ENCODE measurements at places on chromosomes 7 and 10.
A peak's percentile ranks its signal among the peaks of the same experiment; 100 is the strongest.

DNA sequence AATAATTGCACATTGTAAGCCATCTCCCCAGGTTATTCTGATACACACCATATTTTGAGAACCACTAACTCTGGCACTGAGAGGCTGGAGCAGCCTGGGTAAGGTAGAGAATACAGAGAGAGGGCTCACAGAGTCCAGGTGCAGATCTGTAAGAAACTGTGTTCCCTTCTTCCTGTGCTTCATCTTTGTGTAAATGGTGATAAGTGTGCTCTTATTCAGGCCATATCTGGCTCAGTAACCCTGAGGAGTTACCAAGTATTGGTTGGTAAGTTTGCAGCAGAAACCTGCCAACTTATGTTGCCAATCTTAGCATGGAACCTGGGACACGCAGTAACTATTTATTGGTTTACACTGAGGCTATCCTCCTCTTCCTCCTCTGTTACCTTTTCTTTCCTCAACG lies 16.2 kb upstream of the ICA1 start:
- DNase-seq: no peak

DNA sequence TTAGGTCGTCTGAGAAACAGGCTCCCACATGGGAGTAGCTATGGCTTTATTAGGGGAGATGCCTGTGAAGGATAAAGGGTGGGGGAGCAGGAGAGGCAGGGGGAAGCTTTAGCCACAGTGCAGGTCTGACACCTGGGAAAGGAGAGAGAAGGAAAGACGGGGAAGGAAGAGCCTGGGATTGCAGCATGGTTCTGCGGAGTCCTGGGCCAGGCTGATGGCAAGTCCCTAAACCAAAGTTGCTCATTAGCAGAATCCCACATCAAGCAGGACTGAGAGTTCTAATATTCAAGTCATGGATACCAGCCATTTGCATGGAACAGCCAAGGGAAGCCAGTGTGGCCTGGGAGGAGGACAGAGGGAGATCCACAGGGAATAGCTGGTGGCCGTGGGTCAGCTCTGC lies 414.8 kb downstream of the RPS24 start:
- DNase-seq: no peak

DNA sequence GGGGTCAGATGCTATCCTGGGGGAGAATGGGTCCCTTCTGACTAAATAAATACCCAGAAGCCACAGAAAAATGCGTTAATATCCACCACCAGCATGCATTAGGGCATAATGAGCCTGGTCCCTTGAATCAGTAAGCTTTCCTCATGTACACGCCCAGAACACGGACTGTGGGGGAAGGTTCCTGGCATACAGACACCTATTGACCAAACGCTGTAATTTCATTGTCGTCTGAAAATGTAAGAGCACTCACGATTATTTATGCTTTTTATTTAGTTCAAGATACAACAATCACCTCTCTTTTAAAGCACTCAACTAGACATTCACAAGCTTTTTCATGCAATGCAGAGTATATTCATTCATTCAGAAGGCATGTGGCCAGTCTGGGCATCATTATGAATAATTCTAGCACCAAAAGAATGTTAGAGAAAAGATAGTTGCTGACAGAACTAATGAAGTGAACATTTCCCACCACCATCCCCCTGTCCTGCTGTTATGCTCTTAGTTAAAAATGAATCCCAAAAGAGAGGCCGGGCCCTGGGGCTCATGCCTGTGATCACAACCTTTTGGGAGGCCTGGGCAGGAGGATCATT lies 101.0 kb downstream of the SVIL start:
- DNase-seq: no peak

DNA sequence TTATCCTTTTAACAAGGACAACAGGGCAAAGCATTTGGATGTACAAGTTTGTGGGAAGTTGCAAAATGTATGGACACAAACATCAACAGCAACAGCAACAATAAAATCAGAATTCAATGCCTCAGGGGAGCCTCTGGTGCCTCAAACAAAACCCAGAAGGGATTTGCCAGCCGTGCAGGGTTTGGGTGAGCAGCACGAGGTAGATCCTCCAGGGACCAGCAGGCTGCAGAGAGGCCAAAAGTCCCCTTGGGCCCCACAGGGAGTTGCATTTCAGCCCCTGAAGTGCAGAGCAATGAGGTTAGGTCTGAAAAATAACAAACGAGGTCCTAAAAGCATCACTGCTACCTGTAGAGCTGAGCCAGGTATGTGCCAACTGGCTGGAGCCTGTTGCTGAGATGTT lies 51.7 kb upstream of the CPXM2 start:
- no peak for DNase-seq

- no peak for DNase-seq
These were observed 505.5 kb upstream of the ZMIZ1 start for GRCh38 chr10:78563314-78563713.

DNA sequence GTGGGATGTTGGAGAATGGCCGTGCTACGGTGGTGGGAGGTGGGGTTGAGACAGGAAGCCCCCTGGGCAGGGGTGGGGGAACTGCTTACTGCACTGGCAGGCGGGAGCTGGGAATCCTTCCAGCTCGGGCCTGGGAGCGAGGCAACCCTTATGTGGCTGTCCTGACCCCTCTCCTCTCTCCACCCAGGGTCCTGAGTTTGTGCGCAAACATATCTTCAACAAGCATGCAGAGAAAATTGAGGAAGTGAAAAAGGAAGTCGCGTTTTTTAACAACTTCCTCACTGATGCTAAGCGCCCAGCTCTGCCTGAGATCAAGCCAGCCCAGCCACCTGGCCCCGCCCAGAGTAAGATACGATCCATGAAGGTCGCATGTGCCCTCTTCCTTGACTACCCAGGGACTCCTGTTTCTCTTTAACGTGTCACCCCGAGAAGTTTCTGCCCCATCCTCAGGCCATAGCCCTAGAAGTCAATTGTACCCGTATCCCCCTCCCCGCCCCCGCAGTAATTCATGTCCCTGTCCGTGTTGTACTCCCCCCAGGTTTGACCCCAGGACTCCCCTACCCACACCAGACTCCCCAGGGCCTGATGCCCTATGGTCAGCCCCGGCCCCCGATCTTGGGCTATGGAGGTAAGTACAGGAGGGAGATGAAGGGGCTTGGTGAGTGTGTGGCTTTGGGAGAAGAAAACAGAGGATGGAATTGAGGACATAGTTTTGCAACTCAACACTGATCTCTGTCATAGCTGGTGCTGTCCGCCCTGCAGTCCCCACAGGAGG lies 1.8 kb downstream of the UFSP1 start:
- no peak for DNase-seq

- DNase-seq: no peak
These were observed 4.1 kb downstream of the MARVELD1 start for GRCh38 chr10:97717627-97718026.

DNA sequence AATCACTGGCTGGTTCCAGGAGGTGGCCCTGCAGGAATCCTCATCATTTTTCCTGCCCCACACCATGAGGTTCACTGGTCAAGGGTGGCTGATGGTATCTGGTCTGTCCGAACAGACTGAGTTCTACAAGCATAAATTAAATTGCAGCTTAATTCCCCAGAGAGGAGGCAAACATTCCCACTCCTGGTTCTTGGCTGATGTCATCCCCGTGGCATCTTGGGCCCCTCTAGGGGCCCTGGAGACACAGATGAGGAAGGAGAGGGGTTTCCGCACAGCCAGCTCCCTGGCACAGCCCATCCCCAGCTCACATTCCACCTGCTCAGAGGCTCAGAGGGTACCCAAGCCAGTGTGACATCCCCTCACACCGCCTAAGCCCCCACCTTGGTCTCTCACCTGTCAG lies 5.3 kb upstream of the KLRG2 start:
- no peak for DNase-seq

DNA sequence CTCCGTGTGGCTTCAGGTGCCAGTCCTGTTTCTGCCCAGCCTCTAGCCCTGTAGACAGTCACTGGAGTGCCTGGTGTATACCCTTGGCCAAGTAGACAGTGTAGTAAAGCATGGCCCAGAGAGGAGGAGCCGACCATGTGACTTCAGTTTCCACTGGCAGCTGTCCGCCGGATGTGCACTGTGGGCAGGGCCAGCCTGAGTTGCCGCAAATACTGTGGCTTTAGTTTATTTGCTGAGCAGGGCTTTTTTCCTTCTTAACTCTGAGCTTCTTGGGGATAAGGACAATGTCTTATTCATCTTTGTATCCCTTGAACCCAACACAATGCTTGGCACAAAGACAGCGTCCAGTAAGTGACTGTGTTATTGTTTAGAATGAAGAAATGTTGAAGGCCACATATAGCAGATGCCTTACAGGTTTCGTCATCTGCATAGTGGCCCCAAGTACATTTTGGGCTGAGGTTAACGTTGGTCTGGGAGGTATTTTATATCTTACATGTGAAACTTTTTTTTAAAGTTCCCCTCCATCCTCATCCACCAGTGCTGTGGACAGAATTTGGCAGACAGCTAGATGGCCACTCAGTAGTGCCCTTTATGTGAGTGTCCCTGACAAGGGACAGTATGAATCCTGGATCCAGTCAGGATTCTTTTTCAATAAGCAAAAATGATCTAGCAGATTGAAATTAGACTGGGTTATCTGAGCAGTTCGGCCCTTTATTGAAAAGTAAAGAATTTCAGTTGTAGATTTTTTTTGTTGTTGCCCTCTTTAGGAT lies 40.6 kb downstream of the CYP17A1 start:
- peak; percentile 37 for DNase-seq

GRCh38 chr10:110533149-110533548 lies 34.3 kb upstream of the SMC3 start:
- DNase-seq: no peak

- no peak for DNase-seq
These were observed 5.2 kb upstream of the TAS2R40 start for GRCh38 chr7:143216686-143217085.

- no peak for DNase-seq
These were observed 3.8 kb downstream of the SFXN2 start for GRCh38 chr10:102718220-102718619.

- DNase-seq: no peak
These were observed 338.5 kb downstream of the MDFIC start for GRCh38 chr7:115260381-115260780.

DNA sequence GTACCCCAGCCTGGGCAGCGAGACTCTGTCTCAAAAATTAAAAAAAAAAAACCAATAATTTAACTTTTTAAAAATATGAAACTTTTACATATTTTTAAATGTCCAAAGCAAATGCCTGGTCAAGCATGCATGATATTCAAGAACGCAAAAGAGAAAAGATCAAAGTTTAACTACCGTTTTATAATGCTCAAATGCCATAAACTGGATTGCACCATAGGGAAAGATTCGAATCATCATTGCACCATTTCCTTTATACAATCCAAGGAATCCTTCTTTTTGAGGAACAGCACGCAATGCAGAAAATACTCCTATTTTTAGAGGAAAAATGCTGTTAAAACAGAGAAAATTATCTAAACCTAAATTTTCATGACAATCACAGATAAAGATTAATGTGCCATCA lies 20.9 kb downstream of the SLC25A16 start:
- DNase-seq: no peak

DNA sequence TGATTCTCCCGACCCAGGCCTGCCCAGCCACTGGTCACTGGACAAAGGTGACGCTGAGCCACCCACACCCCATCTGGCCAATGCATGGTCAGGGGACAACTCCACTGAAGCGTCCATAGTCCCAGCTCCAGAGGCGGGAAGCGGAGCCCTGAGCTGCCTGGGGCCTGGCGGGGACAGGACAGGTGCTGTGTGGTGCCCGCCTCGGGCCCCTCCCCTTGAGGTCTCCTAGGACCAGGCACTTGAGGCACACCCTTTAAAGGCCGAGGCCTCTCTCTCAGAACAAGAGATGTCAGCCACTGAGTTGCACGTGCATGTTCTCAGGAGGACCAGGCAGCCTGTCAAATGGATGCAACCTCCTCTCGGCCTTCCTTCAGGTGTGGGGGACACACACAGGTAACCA lies 52.5 kb upstream of the PPP2R2D start:
- no peak for DNase-seq

- DNase-seq: no peak
These were observed 8.2 kb upstream of the SFRP5 start for GRCh38 chr10:97779975-97780374.
